ENCODE measurements at places on chromosomes 1 and 21.

DNA sequence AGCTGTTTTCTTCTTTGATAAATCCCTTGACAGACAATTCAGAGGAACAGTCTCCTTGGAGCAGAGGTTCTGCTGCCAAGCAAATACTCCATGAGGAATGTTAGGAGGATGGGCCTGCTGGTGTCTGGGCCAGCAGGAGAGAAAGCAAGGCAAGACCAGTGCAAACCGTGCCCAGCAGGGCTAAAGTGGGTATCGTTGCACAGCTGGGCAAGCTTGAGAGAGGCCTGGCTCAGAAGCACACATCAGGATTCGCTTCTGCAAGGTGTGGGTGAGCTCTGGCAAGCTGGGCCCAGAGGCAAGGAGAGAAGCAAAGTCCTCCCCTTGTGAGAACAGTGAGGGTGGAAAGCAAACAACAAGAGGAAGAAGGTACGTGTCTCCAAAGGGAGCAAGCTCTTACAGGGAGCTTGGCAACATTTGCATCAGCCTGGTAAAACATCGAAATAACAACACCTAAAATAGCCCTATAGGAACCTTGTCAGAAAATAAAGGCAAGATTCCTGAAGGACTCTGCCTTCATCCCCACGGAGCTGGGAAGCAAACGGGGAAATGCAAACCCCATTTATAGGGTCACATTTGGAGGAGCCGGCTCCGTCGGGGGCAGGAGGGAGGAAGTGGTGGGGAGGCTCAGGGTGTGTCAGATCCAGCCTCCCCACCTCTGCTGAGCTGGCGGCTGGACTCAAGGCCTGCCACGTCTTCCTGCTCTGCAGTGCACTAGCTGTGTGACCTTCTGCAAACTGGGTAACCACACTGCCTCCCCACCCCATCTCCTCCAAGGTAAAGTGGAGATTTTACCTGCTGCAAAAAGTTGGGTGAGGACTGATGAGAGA lies 62.3 kb upstream of the HIVEP3 start:
- DNase-seq: peak; percentile 11

GRCh38 chr1:57431400-57431799 lies 7.5 kb upstream of the DAB1 start:
- no peak for DNase-seq

GRCh38 chr1:116340506-116341231 lies 32.4 kb upstream of the ATP1A1 start:
- DNase-seq: no peak

DNA sequence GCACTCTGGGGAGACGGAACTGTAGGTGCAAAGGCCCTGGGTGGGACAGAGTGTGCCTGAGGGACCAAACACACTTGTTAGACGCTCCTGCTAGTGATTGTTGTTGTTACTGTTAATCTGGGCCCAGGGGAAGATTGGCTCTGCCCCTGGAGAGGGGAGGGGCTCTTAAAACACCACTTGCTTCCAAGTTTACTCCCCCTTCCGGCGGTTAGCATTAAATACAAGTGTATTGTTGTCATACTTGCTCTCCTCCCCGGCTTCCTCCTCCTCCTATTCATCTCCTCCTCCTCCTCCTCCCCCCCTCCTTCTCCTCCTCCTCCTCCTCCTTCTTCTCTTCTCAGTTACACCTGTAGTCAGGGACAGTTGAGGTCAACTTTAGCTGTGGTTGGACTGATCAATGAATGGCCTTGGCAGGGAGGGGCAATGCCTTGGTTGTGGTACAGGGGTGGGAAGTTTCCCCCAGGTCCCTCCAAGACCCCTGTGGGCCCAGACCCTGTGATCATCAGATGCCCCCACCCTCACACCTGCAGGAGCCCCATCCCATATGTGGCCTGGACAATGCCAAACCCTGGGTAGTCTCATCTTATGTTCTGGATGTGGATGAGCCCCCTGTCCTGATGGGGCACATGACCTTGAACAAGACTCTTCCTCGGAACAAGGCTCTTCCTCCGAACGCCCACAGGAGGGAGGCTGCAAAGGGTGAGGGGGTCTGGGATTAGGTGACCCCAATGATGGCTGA lies 217.3 kb downstream of the PTPRU start:
- peak; percentile 9 for DNase-seq

DNA sequence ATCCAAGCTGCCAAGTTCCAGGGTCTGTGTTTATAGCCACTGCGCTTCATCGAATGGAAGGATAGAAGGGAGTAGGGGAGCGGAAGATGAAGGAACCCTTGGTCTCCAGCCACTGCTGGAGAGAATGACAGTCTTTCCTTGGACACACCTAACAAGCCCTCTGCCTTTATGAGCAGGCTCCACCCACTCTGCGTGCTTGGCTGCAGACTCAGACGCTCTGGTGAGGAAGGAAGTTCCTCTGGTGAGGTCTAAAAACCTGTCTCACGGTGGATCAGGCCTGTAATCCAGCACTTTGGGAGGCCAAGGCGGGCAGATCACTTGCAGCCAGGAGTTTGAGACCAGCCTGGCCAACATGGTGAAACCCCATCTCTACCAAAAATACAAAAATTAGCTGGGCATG lies 55.4 kb downstream of the MATN1 start:
- DNase-seq: no peak

DNA sequence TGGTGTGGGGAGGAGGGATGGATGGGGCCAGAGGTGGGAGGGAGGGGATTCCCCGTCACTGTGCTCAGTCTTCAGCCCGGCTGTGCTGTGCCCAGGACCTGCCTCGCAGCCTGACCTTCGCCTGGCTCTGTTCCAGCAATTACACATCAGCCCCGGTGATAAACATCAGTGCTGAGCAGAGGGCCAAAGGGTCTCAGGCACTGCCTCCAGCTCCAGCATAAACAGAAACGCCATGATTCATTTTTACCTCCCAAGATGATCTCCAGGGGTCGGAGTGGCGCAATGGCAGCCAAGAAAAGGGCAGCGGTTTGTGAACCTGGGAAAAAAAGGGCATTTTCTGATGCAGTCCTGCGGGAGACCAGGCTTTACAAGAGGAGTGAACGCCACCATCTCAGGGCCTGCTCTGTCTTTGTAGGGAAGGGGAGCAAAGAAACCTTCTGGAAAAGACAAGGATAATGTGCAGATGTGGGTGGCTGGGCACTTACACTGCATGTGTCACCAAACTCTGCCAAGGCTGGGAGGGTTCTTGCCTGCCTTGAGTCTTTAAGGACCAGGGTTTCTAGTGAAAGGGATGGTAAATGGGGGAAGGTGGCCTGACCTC lies 28.1 kb downstream of the SHISA4 start:
- peak; percentile 16 for DNase-seq

GRCh38 chr1:21899987-21900386 lies 37.1 kb downstream of the HSPG2 start:
- DNase-seq: no peak

DNA sequence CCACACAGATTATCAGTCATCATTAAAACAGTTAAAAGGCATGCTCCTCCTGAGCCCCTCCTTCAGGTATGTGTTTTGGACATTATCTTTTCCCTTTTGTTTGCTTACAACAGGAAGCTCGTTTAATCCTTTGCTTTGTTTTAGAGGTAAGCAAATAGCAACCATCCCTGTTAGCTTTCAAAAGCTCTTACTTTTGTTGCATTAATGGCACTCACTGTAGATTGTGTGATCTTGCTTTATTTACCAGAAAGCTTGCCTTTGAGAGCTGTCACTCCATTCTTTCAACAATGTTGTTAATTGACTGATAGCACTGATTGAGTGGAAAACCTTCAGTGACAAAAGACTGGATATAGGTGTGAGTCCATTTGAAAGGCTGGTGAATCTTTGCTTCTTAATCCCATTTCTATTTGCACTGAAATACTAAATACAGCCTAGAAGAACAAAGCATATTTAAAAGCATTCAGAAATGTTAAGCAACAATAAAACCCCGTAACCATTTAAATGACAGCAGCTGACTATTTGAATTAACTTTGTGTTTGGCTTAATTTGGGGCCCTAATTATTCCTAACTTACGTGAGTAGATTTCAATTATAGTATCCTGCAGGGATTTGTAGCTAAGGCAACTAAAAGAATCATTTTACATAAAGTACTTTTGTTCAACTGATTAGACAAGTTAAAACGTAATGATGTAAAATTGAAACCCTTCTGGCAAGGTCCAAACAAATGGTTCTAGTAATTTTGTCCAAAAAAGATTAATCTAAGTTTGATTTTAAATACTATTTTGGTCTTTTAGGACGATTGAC lies 48.3 kb downstream of the ADGRL2 start:
- DNase-seq: no peak

GRCh38 chr1:9643351-9644256 lies 7.9 kb upstream of the PIK3CD start:
- peak; percentile 36 for DNase-seq

DNA sequence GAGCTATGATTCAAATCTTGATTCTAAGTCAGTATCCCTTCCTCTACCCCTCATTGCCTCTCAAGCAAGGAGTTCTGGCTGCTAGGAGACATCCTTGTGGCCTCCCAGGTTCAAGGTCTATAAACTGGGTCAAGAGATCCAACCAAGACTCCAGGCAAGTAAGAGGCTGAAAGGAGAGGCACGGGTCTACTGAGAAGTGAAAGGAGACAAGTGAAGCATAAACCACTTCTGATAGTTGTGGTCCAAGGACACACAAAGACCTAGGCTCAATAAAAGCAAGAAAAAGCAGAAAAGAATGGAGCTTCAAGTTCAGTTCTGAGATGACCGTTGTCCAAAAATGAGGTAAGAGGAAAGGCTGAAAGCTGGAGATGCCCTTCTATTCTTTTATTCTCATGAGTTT lies 17.8 kb upstream of the PPP2R5A start:
- DNase-seq: no peak

- no peak for DNase-seq
These were observed 10.1 kb downstream of the LACTBL1 start for GRCh38 chr1:22962558-22962957.

GRCh38 chr1:27086026-27086425 lies 68.9 kb downstream of the SLC9A1 start:
- no peak for DNase-seq

- no peak for DNase-seq
These were observed 706.0 kb upstream of the ZP4 start for GRCh38 chr1:238596703-238597102.

GRCh38 chr1:193707271-193708021 lies 521.0 kb upstream of the B3GALT2 start:
- DNase-seq: no peak

DNA sequence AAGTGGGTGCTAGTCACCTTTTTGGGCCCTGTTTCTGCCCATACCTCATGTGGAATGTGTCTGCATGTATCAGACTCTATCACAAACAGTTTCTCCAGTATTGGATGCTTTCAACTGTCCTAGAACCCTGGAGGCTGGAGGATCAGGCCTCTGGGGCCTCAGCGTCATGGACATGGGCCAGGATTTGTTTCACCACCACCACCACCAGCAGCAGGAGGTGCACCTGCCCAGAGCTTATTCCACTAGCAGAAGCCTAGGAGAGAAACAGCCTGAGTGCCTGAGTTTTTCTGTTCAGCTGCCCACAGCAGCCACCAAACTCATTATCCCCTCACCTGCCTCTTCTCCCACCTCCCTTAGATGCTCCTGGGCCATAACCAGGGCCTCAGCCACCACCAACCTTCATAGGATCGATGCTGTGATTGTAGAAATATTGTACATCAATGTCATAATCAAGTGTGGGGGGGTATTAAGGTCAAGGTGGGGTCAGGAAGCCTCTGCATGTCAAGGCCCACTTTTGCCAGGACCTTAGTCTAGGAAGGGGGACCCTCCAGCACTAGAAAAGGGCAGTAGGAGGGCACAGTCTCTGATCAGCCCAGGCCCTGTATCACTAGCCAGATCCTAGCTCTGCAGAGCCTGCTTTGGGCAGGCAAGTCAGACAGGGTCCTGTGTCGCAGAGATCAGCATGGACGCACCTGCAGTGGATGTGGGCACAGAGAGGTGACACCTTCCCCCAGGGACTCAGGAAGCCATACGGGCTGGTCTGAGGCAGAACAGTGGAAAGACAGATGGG lies 9.3 kb downstream of the DMAP1 start:
- DNase-seq: no peak

- no peak for DNase-seq
These were observed 40.9 kb upstream of the CCDC27 start for GRCh38 chr1:3711381-3711779.

GRCh38 chr1:162740755-162741154 lies 49.7 kb upstream of the HSD17B7 start:
- no peak for DNase-seq

DNA sequence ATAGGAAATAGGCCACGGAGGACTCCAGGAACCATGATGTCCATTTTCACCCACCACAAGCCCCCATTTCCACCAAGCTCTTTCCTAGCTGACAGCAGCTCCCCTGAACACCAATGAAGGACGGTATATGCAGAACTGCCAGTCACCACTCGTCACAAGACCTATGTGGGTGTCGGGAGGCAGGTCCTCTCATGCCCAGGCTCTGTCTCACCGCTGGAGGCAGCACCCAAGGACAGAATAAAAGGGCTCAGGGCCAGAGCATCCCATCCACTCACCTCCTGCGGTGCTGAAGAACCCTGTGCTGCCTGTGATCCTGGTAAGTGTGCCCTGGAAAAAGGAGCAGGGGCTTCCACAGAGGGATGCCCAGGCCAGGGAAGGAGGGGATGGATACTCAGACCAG lies at the start of gene LCE1F:
TSS of gene LCE1F (plus strand) at position 266 of the 400 bp plus-strand sequence. CDS start 1,232 bp downstream, outside the sequence.
- no peak for DNase-seq

GRCh38 chr1:115348636-115349035 lies 10.6 kb upstream of the NGF start:
- DNase-seq: no peak

DNA sequence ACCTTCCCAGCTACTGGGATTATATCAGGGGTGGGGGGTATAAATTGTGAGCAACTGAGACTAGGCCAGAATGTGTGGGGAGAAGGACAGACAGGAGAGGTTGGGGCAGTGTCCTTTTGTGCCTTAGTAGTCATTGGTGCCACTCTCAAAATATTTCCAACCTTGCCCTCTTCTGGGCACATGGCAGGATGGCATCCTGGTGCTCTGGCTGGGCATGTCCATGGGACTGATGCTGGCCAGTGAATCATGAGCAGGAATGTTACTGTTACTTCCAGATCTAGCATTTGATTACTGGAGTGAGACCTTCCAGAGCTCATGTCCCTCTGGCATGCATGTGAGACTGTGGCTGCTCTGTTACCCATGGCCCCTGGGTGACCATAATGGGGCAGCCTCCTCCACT lies 151.2 kb downstream of the MATN1 start:
- DNase-seq: no peak

DNA sequence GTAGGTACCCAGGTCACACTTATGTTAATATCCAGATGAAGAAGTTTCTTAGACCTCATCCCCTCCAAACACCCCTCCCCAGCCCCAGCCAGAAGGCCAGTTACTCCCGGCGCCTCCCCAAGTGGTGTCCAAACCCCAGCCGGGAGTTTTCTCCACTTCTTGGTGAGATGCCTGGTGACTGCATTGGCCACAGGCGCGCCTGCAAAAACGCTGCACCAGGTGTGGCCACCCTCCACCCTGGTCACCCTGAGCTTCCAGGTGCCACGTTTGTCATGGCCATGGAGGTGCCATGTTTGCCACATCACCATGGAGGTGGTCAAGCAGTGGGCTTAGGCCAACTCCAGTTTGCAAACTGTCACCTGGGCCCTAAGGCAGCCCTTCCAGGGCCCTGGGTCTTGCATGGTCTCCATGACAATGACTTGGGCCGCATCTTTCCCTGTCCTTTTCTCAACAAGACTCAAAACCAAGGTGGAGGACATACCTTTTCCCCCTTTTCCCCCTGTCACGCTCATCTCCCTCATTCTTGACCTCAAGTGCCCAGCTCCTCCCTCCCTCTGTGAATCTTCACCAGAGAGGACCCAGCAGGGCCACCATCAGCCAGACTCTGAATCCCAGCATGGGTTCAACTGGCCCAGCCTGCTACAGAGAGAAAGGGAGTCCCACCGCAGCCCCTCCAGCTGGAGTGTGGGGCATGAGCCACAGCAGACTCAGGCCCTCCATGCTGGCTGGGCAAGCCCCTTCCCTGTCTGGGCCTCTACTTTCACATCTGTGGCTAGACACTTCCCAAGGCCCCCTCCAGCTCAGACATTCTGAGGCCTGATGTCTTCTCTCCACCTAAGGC lies 125.9 kb upstream of the ZBTB40 start:
- DNase-seq: no peak
